Left lung (tissue), 14 donors: ENCODE measurements at places on chromosomes 1 and 21. TPM values are rescaled to one million over a fixed set of nuclear protein-coding genes. Genes with fewer than 3 reads are reported as not detected.
A peak's percentile ranks its signal among the peaks of the same experiment; 100 is the strongest.

- no peaks in the 10 kb centered on the region for H3K27me3 ChIP-seq
- no peak for DNase-seq
- no peaks in the 10 kb centered on the region for H3K36me3 ChIP-seq
- H3K4me1 ChIP-seq = peaks cover 15% of the 10 kb centered on the region
- H3K4me3 ChIP-seq = no peak overlapping the region
- H3K27ac ChIP-seq = no peak overlapping the region
Observed at GRCh38 chr1:93605812-93606512, 75.7 kb downstream of the BCAR3 start.

DNA sequence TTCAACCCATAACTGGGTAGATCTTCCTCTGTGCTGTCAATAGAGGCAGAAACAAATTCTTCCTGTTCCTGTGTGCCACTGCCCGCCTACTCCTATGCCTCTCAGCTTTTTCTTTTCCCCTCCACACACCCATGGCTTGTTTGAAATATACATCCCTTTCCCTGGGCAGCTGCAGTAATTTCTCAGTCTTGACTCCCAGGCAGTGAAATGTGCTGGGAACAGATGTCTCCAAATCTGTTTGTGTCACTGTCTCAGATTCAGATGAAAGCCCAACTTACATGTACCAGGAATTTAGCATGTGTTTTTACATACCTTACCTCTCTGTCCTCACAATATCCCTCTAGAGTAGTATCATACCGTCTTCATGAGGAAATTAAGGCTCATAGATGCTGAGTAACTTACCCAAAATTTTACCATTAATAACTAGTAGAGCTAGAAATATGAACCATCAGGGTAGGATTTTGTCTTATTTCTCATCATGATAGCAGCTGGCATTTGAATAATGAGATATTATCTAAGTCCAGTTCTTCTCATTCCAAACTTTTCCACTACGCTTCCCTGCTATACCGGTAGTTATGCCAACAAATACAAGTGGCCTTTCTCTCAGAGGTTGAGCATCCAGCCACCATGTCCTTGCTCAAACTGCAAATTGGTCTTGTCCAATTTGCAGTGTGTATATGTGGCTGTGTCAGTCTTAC, 4.7 kb upstream of the VASH2 start:
- no peak for DNase-seq
- no peaks in the 10 kb centered on the region for H3K4me1 ChIP-seq
- H3K36me3 ChIP-seq = no peaks in the 10 kb centered on the region
- no peak overlapping the region for H3K4me3 ChIP-seq
- H3K27me3 ChIP-seq = no peaks in the 10 kb centered on the region
- H3K27ac ChIP-seq = no peak overlapping the region

GRCh38 chr1:176391621-176392020, 71.4 kb upstream of the PAPPA2 start:
- H3K27me3 ChIP-seq = no peaks in the 10 kb centered on the region
- DNase-seq = no peak
- no peak overlapping the region for H3K27ac ChIP-seq

DNA sequence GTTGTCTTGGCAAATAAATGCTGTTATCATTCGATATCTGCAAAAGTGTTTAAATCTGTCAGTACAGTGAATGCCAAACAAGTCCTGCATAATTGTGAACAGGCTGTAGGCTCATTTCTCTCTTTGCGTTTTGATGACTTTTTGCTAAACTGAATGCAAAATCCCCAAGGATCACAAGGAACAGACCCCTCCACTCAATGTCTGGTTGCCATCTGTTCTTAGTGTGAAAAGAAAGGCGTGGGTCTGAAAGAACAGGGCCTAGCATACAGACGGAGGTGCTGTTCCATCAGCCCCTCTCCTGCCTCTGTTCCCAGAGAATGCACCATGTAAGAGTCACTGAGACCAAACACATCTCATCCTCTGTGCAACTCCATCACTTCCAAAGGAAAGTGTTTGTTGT, 40.4 kb downstream of the EIF2B3 start:
- no peak overlapping the region for H3K4me3 ChIP-seq
- no peaks in the 10 kb centered on the region for H3K27me3 ChIP-seq
- no peak overlapping the region for H3K27ac ChIP-seq
- H3K36me3 ChIP-seq = peaks cover 5% of the 10 kb centered on the region
- DNase-seq = no peak

- H3K27ac ChIP-seq = no peak overlapping the region
- H3K4me3 ChIP-seq = no peak overlapping the region
- H3K36me3 ChIP-seq = no peaks in the 10 kb centered on the region
- no peaks in the 10 kb centered on the region for H3K27me3 ChIP-seq
- no peak for DNase-seq
- peaks cover 6% of the 10 kb centered on the region for H3K4me1 ChIP-seq
Observed at GRCh38 chr1:2407991-2408275, 4.4 kb downstream of the PEX10 start.

DNA sequence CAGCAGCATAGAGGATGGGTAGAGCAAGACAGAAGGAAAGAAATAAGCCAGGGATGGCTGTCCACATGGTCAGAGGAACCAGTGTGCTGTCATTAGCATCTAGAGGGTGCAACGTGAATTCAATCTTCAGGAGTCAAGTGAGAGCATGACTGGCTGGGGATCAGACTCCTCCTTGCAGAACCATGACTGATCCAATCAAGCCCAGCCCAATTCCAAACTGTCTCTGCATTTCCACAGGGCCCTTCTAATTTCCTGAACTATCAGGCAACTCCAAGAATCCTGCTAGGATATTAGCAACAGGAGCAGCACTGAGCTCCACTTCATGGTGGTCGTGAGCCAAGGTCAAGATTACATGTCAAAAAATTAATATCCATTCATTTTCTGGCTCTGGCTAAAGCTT, 166.8 kb upstream of the CAMK1G start:
- peaks cover 6% of the 10 kb centered on the region for H3K4me1 ChIP-seq
- H3K36me3 ChIP-seq = no peaks in the 10 kb centered on the region
- H3K4me3 ChIP-seq = no peak overlapping the region
- no peak overlapping the region for H3K27ac ChIP-seq

DNA sequence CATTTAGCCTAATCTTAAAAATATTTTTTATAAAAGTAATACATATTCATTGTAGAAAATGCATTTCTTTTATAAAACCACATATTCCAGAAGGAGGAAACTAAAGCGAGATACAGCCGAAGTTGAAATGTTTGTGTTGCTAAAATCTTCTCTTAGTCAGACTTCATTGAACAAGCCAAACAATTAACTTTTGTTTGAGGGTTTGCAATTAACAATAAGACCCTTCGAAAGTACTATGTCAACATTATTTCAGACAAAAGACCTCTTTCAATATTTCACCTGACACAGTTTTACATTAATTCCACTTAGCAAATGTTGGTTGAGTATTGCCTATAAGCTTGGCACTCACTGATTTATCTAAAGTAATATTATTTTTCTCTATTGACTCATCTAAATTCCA, 354.0 kb upstream of the ADAMTS5 start:
- no peak overlapping the region for H3K27ac ChIP-seq
- DNase-seq = no peak
- no peaks in the 10 kb centered on the region for H3K36me3 ChIP-seq
- no peak overlapping the region for H3K4me3 ChIP-seq
- no peaks in the 10 kb centered on the region for H3K4me1 ChIP-seq

- DNase-seq = peak; percentile 26
- H3K27ac ChIP-seq = no peak overlapping the region
- no peak overlapping the region for H3K4me3 ChIP-seq
- H3K27me3 ChIP-seq = no peaks in the 10 kb centered on the region
Observed at GRCh38 chr21:40658311-40658710, 188.6 kb downstream of the DSCAM start.

DNA sequence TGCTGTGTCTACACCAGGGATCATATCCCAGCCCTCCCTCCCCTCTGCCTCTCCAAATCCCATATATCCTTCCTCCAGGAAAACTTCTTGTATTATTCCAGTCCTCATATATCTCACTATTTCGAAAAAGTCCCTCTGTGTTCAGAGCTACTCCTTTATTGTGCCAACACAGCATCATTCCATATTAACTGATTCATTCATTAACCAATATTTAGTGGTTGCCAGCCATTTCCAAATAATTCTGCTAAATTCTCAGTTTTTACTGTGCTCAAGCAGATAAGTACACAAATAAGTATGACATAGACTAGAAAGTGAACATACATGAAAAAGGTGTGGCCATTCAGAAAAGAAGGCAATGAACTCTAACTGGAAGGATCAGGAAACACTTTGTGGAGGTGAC, 241.6 kb upstream of the DUSP10 start:
- no peak for DNase-seq
- no peaks in the 10 kb centered on the region for H3K4me1 ChIP-seq
- H3K4me3 ChIP-seq = no peak overlapping the region
- no peaks in the 10 kb centered on the region for H3K27me3 ChIP-seq
- no peaks in the 10 kb centered on the region for H3K36me3 ChIP-seq
- H3K27ac ChIP-seq = no peak overlapping the region

DNA sequence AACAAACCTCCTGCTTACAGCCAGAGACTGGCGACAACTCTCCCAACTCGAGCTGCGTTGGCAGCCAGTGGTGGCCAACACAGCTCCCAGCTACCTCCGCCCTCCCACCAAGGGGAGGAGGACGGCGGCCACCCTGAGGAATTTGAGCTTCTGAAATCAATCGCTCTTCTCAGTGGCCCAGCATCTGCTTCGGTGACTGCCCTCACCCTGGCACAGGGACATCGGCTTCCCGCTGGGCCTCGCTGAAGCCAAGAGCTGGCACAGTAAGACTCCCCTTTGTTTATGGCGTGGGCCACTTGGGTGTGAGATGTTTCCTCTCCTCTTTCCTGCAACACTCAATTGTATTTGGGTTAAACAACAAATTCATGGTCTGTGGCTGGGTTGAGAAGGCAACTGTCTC, 136.2 kb downstream of the ZBTB18 start:
- no peaks in the 10 kb centered on the region for H3K4me1 ChIP-seq
- no peaks in the 10 kb centered on the region for H3K36me3 ChIP-seq
- no peaks in the 10 kb centered on the region for H3K27me3 ChIP-seq
- no peak overlapping the region for H3K4me3 ChIP-seq
- H3K27ac ChIP-seq = no peak overlapping the region
- DNase-seq = no peak

DNA sequence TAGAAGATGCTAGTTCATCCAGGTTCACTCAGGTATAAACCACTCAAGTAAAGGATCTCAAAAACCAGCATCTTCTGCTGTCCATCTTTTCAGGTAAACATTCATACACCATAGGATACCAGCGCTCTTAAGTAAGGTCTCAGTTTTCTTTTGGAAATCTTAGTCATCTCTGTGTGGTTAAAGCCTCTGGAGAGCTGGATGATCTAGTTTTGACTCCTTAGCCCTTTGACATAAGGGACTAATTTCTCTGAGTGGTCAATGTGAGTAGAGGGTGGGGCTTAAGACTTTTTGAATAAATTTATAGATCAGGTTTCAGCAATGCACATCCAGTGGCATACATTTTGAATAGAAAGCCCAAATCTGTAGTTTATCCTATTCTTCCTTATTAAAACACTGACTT, 92.3 kb downstream of the CTH start:
- no peaks in the 10 kb centered on the region for H3K4me1 ChIP-seq
- no peak overlapping the region for H3K4me3 ChIP-seq
- H3K27me3 ChIP-seq = no peaks in the 10 kb centered on the region

DNA sequence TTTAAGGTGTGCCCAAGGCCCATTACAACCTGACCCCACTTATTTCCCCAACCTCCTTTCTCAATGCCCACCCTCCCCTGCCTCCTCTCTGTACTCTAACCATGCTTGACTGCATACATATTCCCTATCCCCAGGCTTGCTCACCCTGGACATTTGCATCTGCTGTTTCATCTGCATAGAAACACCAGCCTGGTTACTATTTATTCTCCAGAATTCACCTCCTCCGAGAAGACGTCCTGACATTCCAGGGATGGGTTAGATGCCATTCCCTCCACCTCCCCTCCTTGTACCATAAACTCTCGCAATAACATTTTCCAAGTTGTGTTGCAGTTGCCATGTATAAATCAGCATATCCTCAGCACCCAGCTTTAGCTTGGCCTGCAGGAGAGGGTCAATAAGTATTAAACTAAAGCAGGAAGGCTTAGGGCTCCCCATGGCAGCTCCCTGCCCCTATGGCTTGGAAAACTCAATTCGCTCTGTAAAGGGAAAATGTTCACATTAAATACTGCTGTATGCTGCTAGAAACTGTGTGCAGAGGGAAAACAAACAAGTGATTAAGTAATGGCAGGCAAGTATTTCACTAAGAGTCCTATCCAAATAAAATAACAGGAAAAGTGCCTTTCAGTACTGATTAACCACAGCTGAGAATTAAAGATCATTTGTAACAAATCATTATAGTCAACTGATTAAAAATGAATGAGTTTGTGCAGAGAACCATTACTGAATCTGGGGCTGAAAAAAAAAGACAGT, 202.3 kb downstream of the TNR start:
- H3K36me3 ChIP-seq = no peaks in the 10 kb centered on the region
- no peak overlapping the region for H3K4me3 ChIP-seq
- DNase-seq = no peak
- H3K27me3 ChIP-seq = no peaks in the 10 kb centered on the region

- H3K36me3 ChIP-seq = no peaks in the 10 kb centered on the region
- peak overlapping the region; percentile 87 for H3K27ac ChIP-seq
- H3K4me1 ChIP-seq = peaks cover 50% of the 10 kb centered on the region
- no peak for DNase-seq
- no peak overlapping the region for H3K4me3 ChIP-seq
- no peaks in the 10 kb centered on the region for H3K27me3 ChIP-seq
Observed at GRCh38 chr1:230191855-230192254, 124.8 kb downstream of the GALNT2 start.

GRCh38 chr1:74654708-74655107, 18.9 kb downstream of the ERICH3 start:
- no peak for DNase-seq
- H3K4me3 ChIP-seq = no peak overlapping the region
- H3K27ac ChIP-seq = no peak overlapping the region
- H3K27me3 ChIP-seq = no peaks in the 10 kb centered on the region

- no peaks in the 10 kb centered on the region for H3K27me3 ChIP-seq
- no peaks in the 10 kb centered on the region for H3K36me3 ChIP-seq
- no peak overlapping the region for H3K4me3 ChIP-seq
- no peak overlapping the region for H3K27ac ChIP-seq
- no peak for DNase-seq
- peaks cover 6% of the 10 kb centered on the region for H3K4me1 ChIP-seq
Observed at GRCh38 chr1:167061073-167061464, 29.1 kb downstream of the GPA33 start.

GRCh38 chr1:37474697-37475379, 458 bp downstream of the ZC3H12A start:
- peak overlapping the region; percentile 94 for H3K4me3 ChIP-seq
- peak; percentile 83 for DNase-seq
- H3K27me3 ChIP-seq = no peaks in the 10 kb centered on the region
- peaks cover 51% of the 10 kb centered on the region for H3K4me1 ChIP-seq
- peak overlapping the region; percentile 94 for H3K27ac ChIP-seq
- peaks cover 40% of the 10 kb centered on the region for H3K36me3 ChIP-seq

GRCh38 chr1:86997538-86997937, 83.1 kb downstream of the HS2ST1 start:
- H3K27ac ChIP-seq = no peak overlapping the region
- no peak overlapping the region for H3K4me3 ChIP-seq
- no peaks in the 10 kb centered on the region for H3K4me1 ChIP-seq
- H3K27me3 ChIP-seq = no peaks in the 10 kb centered on the region
- DNase-seq = no peak
- H3K36me3 ChIP-seq = no peaks in the 10 kb centered on the region

The ITLN2 gene
- 1.5 TPM for total RNA-seq

The LDLRAD1 gene
- total RNA-seq = not detected

The SH2D1B gene
- 1.2 TPM for total RNA-seq

The COL9A2 gene
- total RNA-seq = 3.4 TPM

The DNASE2B gene
- total RNA-seq = 1.8 TPM

The CXADR gene
- 22.4 TPM for total RNA-seq

The CD84 gene
- total RNA-seq = 17.2 TPM
